ENCODE measurements at places on chromosomes 5 and 9.

GRCh38 chr5:68436686-68437520 is 221.3 kb downstream of the PIK3R1 start:
- H3K36me3 ChIP-seq, result no peaks in the 10 kb centered on the region
- DNase-seq, result no peak
- H3K4me3 ChIP-seq, result no peak overlapping the region
- H3K4me1 ChIP-seq, result peaks cover 24% of the 10 kb centered on the region
- no peak overlapping the region for H3K27ac ChIP-seq

DNA sequence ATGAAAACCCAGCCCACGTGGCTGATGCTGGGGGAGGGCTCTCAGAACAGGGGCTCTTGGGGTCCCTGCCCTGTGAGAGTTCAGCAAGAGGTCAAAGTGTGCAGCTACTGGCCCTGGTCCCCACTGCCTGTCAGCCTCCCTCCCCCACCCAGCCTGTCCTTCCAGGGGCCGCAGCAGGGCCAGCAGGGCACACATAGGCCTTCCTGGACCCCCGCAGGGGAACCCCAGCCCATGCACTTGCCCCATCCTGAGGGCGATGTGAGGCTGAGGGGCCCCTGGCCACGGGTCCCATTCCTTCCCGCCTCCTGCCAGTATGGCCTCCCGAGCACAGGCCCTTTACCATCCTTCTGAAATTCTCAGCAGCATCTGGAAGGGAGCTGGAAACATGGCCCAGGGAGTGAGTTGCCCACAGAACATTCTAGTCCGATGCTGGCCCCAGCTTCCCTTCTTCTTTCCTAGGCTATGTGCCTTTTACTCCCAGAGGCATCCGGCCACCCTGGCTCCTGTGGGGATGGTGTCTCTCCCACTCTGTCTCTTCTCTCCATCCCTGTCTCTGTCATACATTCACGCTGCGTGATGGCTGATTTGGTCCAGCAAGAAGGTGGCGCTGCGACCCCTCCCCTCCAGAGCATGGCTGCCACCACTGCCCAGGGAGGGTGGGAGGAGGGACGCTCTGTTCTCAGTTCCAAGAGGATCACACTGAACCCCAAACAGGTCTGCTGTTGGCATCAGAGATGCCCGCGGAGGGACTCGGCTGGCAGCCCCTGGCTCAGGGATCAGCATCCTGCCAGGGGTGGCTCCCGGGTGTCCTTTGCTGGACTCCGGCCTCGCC is 19.6 kb downstream of the MRPL36 start:
- no peak for DNase-seq
- H3K36me3 ChIP-seq, result no peaks in the 10 kb centered on the region

- H3K4me1 ChIP-seq, result no peaks in the 10 kb centered on the region
- no peaks in the 10 kb centered on the region for H3K27me3 ChIP-seq
- no peak overlapping the region for H3K27ac ChIP-seq
- no peaks in the 10 kb centered on the region for H3K36me3 ChIP-seq
- DNase-seq, result no peak
- H3K4me3 ChIP-seq, result no peak overlapping the region
Observed at GRCh38 chr9:116361547-116361946, 208.0 kb downstream of the PAPPA start.

DNA sequence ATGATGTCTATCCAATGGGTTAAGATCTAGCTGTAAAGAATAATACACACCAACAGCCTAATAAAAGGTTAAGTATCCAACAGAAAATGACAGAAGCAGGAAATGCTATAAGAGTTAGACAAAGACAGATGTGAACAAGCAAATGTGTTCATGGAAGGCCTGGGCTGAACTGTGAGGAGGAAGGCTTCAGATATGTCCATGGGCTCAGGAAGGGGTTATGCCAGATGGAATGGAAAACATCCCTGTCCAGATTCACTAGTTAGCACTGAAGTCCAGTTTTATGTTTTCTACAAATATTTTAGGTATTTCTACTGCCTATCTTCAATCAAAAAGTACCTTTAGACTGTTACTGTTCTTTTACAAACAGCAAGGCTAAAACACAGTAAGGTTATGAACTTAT is 27.1 kb downstream of the ERAP1 start:
- H3K4me3 ChIP-seq, result no peak overlapping the region
- peaks cover 5% of the 10 kb centered on the region for H3K36me3 ChIP-seq
- H3K27ac ChIP-seq, result peak overlapping the region; percentile 72
- no peaks in the 10 kb centered on the region for H3K27me3 ChIP-seq
- H3K4me1 ChIP-seq, result peaks cover 15% of the 10 kb centered on the region

- H3K27ac ChIP-seq, result no peak overlapping the region
- H3K4me3 ChIP-seq, result no peak overlapping the region
- no peaks in the 10 kb centered on the region for H3K27me3 ChIP-seq
- no peaks in the 10 kb centered on the region for H3K4me1 ChIP-seq
Observed at GRCh38 chr9:4442806-4443205, 47.5 kb upstream of the SLC1A1 start.

DNA sequence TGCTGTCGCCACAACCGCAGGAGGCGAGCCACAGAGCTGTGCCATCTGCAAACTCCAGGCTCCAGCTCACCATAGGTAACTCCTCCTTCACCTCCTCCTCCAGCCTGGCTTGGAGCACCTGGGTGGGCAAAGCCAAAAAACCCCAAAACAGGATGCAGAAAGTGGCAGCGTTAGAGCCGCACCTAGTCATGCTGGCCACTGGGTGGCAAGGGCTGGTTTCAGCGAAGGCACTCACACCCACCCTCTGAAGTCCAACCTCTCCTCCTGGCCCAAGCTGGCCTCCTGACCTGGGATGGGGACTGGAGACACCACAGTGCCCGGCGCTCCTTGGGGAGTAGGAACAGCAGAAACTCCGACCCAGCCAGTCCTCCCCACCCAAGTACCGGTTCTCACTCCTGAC is 28.7 kb upstream of the ZNF354B start:
- no peaks in the 10 kb centered on the region for H3K4me1 ChIP-seq
- no peaks in the 10 kb centered on the region for H3K27me3 ChIP-seq
